ENCODE measurements at places on chromosomes 2 and 18.

DNA sequence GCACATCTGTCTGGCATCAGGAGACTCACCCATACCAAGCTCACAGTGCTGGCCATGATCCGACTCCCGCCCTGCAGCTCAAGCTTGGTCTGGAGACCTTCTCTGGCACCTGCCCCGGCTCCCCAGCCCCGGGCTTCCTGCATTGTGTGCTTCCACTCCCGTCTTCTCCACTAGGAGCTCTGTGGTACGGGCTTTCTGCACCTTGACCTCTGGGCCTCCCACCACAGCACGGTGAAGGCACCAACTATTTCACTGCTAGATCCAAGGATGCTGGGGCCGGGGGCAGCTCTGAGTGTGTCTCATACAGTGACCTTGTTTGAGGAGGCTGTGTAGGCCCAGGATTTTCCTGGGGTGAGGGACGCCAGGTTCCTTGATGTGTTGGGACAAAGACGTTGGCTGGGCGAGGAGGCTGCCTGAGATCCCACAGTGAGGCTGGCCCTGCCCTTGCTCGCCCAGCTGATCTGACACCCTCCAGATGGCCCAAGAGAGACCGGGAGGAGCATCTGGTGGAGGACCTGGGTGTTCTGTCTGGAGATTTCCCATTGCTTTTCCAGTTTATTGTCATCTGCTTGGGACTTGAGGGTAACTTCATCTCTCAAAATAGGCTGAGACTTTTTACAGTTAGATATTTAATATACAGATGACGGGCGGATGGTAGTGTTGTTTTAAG is 64.0 kb downstream of the HPCAL1 start:
- H3K4me3 ChIP-seq: no peak overlapping the region
- no peak overlapping the region for H3K27ac ChIP-seq
- DNase-seq: no peak
- H3K27me3 ChIP-seq: no peaks in the 10 kb centered on the region
- H3K4me1 ChIP-seq: no peaks in the 10 kb centered on the region

DNA sequence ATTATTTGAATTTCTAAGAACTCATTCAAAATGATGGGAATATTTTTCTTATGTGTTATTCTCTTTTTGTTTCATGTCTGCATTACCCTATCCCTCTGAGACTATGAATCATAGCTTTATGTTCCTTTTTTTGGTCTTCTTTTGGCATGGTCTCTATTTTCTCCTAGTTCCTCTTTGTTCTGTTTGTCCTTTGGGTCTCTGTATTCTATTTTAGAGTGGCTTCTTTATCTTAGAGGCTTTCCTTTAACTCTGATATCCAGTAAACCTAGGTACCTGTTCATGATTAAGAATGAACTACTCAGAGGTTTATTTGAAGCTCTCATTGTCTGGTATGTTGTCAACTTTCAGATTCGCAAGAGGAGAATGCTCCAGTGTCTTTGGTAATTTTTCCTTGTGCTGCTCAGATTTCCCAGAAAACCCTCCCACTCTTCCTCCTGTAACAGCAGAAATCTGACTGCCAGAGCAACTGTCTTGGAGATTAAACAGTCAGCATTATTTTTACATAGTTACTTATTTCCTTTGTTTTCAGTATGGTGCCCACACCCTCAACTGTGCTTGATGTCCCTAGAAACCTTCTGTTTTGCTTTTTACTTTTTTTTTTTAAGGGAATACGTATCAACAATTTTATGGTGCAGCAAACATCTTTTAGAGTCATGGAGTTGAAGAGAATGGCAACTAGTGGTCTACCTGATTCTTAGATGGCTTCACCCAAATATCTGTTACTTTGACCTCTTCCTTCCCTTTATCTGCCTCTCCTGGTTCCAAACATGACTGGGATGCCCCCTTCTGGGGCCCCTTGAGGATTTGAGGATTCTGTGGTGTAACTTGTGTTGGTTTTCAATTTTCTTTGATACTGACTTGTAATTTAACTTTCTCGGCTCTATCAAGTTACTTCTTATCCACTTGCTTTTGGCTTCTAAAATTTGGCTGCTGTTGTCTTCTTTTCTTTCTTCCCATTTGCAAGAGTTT is 92.0 kb downstream of the DPP10 start:
- no peaks in the 10 kb centered on the region for H3K36me3 ChIP-seq
- no peaks in the 10 kb centered on the region for H3K27me3 ChIP-seq
- no peak for DNase-seq

- peak; percentile 76 for DNase-seq
- no peak overlapping the region for H3K27ac ChIP-seq
- no peaks in the 10 kb centered on the region for H3K27me3 ChIP-seq
- peaks cover 9% of the 10 kb centered on the region for H3K4me1 ChIP-seq
- no peak overlapping the region for H3K4me3 ChIP-seq
These were observed 59.4 kb downstream of the CERS6 start for GRCh38 chr2:168515502-168515901.

DNA sequence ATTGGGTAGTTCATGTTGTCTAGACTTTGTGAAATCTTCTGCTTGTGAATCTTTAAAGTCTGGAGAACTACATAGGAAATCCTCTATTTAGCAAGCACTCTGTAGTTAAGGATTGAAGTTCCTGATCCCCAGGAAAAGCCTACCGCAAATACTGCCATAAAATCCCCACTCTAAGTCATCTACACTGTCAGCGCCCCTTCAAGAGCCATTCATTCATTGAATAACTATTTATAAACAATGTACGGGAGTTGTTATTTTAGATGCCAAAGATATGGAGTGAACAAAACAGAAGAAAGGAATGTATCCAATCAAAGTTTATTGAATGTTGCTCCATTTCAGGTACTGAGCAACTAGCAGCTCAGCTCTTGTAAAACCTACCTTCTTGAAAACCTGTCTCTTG is 36.5 kb upstream of the SLC39A10 start:
- no peak overlapping the region for H3K27ac ChIP-seq
- peak; percentile 34 for DNase-seq
- H3K4me3 ChIP-seq: no peak overlapping the region
- peaks cover 2% of the 10 kb centered on the region for H3K4me1 ChIP-seq
- H3K27me3 ChIP-seq: no peaks in the 10 kb centered on the region
- no peaks in the 10 kb centered on the region for H3K36me3 ChIP-seq

GRCh38 chr2:46342566-46343315 is 45.5 kb downstream of the EPAS1 start:
- no peak for DNase-seq
- H3K4me3 ChIP-seq: no peak overlapping the region
- H3K36me3 ChIP-seq: peaks cover 14% of the 10 kb centered on the region
- peaks cover 17% of the 10 kb centered on the region for H3K4me1 ChIP-seq
- no peaks in the 10 kb centered on the region for H3K27me3 ChIP-seq
- H3K27ac ChIP-seq: no peak overlapping the region

DNA sequence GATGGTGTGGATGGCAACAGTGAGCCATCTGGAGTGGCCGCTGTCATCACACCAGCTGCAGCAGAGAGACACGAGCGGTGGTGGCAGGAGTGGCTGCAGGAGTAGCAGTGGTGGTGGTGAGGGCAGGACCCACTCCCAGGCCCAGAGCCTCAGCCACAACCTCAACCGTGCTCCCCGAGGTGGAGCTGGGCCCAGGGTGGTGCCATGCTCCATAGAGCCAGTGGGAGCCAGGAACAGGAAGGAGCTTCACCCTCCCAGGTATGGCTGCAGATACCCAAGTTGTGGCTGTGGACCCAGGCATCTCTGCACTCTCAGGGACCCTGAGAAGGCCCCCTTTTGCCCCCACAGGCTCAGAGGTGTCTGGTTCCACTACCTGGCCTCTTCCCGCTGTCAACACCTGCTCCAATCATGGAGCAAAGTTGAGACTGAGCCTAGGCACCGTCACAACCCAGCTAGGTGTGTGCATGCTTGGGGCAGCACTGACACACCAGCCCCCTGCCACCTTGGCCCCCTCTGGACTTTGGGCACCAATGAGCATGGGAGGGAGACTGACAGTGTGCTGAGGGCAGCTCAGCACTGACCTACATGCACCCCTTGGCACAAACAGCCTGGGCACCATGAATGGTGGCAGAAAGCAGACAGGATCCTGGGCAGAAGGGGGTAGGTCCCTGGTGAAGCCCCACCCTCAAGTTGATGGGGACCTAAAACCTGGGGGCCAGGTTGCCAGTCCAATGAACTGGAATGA is 188.9 kb downstream of the NDUFA10 start:
- H3K27ac ChIP-seq: no peak overlapping the region
- no peak for DNase-seq
- H3K36me3 ChIP-seq: no peaks in the 10 kb centered on the region

DNA sequence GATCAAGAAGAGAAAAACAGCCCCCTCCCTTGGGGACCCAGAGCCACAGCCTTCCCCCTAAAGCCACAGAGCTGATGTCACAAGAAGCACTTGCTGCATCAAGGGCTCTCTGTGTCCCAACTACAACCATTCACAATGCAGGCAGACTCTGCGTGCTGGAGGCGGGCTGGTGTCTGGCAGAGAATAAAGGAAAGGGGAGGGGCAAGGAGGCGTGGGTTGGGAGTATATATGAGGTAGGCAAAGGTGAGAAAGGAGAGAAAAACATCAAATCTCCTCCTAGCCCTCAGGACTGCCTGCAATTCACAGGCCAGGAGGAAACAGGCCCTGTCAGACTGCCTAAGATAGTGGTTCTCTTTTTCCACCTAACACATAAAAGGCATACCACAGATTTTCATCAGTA is 48.8 kb upstream of the IHH start:
- H3K27ac ChIP-seq: no peak overlapping the region
- no peaks in the 10 kb centered on the region for H3K4me1 ChIP-seq
- H3K27me3 ChIP-seq: no peaks in the 10 kb centered on the region
- no peak for DNase-seq

DNA sequence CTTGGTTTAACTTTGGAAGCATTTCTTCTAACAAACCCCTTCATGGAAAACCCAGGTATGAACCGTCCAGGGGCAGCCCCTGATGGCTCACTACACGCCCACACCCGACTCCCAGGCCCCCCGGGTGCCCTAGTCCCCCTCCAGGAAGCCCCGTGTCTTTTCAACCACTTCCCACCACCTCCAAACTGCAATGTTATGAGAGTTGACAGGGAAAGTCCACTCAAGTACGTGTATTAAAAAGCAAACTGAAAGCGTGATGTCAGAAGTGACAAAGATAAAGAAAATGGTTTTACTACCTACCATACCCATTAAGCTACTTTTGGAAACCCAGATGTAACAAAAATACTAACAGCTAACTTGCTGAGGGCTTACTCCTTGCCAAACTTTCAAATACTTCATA is 51.5 kb downstream of the L3MBTL4 start:
- no peak overlapping the region for H3K27ac ChIP-seq
- H3K4me3 ChIP-seq: no peak overlapping the region
- no peak for DNase-seq
- H3K36me3 ChIP-seq: no peaks in the 10 kb centered on the region

GRCh38 chr2:20108655-20109396 is 57.4 kb upstream of the LAPTM4A start:
- H3K27ac ChIP-seq: no peak overlapping the region
- no peak overlapping the region for H3K4me3 ChIP-seq
- H3K36me3 ChIP-seq: no peaks in the 10 kb centered on the region
- no peaks in the 10 kb centered on the region for H3K27me3 ChIP-seq
- DNase-seq: peak; percentile 85
- peaks cover 4% of the 10 kb centered on the region for H3K4me1 ChIP-seq

GRCh38 chr18:49747876-49748275 is 65.5 kb downstream of the ACAA2 start:
- H3K27ac ChIP-seq: no peak overlapping the region
- H3K36me3 ChIP-seq: no peaks in the 10 kb centered on the region
- H3K4me3 ChIP-seq: no peak overlapping the region
- H3K4me1 ChIP-seq: no peaks in the 10 kb centered on the region

- no peak overlapping the region for H3K4me3 ChIP-seq
- DNase-seq: no peak
- H3K27ac ChIP-seq: no peak overlapping the region
- H3K36me3 ChIP-seq: peaks cover 10% of the 10 kb centered on the region
- H3K4me1 ChIP-seq: peaks cover 6% of the 10 kb centered on the region
These were observed 78.4 kb downstream of the DPP4 start for GRCh38 chr2:161995553-161996016.

DNA sequence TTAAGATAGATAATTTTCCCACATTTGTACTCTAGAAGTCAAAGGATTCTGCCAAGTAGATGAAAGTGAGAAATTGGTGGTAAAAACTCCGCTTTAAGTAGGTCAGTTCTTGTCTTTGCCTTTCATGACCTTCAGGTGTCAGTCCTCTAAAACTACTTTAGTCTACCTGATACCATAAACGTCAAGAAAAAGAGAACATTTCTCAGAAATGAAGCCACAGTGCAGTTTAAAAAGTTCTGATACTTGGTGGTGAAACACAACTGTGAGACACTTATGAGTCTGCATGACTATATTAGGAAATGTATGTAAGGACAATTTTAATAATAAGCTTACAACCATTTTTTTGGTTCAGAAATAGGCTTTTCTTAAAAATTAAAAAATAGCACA is 583.3 kb downstream of the SATB2 start:
- no peak overlapping the region for H3K4me3 ChIP-seq
- no peaks in the 10 kb centered on the region for H3K36me3 ChIP-seq
- peaks cover 2% of the 10 kb centered on the region for H3K4me1 ChIP-seq
- DNase-seq: peak; percentile 7
- H3K27me3 ChIP-seq: no peaks in the 10 kb centered on the region

- no peak overlapping the region for H3K27ac ChIP-seq
- H3K4me1 ChIP-seq: peaks cover 2% of the 10 kb centered on the region
- H3K27me3 ChIP-seq: no peaks in the 10 kb centered on the region
These were observed 10.5 kb upstream of the FAM171B start for GRCh38 chr2:186683341-186683740.

GRCh38 chr2:200203381-200203827 is 103.1 kb upstream of the SPATS2L start:
- DNase-seq: peak; percentile 54
- H3K27me3 ChIP-seq: no peaks in the 10 kb centered on the region
- H3K36me3 ChIP-seq: no peaks in the 10 kb centered on the region
- no peaks in the 10 kb centered on the region for H3K4me1 ChIP-seq
- no peak overlapping the region for H3K27ac ChIP-seq
- H3K4me3 ChIP-seq: no peak overlapping the region

GRCh38 chr2:73979021-73979420 is 5.7 kb upstream of the TET3 start:
- DNase-seq: no peak
- peak overlapping the region; percentile 15 for H3K27ac ChIP-seq
- peaks cover 4% of the 10 kb centered on the region for H3K4me1 ChIP-seq
- H3K27me3 ChIP-seq: no peaks in the 10 kb centered on the region

GRCh38 chr2:149611100-149611820 is 23.7 kb upstream of the MMADHC start:
- DNase-seq: no peak
- H3K4me1 ChIP-seq: peaks cover 10% of the 10 kb centered on the region
- no peak overlapping the region for H3K4me3 ChIP-seq
- H3K36me3 ChIP-seq: no peaks in the 10 kb centered on the region
- H3K27ac ChIP-seq: no peak overlapping the region

GRCh38 chr2:237167038-237167437 is 81.3 kb downstream of the COPS8 start:
- H3K36me3 ChIP-seq: no peaks in the 10 kb centered on the region
- H3K27me3 ChIP-seq: no peaks in the 10 kb centered on the region
- H3K4me1 ChIP-seq: peaks cover 13% of the 10 kb centered on the region
- no peak overlapping the region for H3K27ac ChIP-seq

DNA sequence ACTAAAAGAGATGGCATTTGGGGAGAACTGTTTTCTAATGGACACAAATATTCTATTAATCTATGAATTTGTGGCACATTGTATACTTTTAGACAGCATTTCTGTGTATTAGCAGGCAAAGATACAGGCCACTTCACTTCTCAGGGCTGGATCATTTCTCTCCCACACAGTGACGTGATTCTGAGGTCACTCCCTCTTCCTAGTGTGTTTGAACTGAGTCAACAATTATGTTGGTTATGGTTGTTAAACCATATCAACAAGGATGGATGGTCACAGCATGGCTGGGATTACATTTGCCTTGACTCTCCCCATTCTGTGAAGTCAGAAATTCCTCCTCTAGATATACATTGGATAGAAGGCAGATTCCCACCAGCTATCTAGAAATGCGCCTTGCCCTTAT is 11.6 kb downstream of the NOSTRIN start:
- H3K36me3 ChIP-seq: no peaks in the 10 kb centered on the region
- DNase-seq: peak; percentile 63
- no peak overlapping the region for H3K27ac ChIP-seq
- H3K27me3 ChIP-seq: no peaks in the 10 kb centered on the region
- H3K4me1 ChIP-seq: peaks cover 2% of the 10 kb centered on the region
- no peak overlapping the region for H3K4me3 ChIP-seq
